ENCODE measurements at places on chromosomes 12 and 14.

GRCh38 chr12:11651381-11651780, 1.9 kb downstream of the ETV6 start:
- no peak for DNase-seq

DNA sequence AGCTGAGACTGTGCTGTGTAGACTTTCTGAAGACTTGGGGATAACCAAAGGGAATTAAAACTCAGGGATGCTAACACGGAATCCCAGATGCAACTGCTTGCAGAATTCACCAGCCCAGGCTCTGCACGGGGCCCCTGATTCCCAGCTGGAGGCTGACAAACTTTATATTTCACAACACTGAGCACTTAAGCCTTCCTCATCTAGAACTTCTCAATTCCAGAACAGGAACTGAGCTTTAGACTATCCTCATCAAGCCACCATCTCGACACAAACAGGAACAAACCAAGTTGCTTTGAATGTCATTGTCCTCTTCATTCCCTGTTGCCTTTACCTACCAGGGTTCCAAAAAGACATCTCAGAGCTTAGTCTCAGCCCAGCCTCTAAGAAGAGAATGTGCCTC, 22.2 kb downstream of the CCDC63 start:
- no peak for DNase-seq

GRCh38 chr12:57620936-57621496, 9.8 kb downstream of the ARHGEF25 start:
- DNase-seq, result no peak

DNA sequence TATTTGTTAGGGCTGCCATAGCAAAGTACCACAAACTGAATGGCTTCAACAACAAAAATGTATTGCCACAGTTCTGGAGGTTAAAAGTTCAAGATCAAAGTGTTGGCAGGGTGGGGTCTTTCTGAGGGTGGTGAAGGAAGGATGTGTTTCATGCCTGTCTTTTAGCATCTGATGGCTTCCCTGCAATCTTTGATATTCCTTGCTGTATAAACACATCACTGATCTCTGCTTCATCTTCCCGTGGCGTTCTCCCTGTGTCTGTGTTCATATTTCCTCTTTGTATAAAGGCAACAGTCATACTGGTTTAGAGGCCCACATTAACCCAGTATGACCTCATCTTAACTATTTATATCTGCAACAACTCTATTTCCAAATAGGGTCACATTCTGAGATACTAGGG, 167.5 kb downstream of the BTG1 start:
- no peak for DNase-seq

- no peak for DNase-seq
Observed at GRCh38 chr12:68939505-68939904, 6.5 kb upstream of the CPM start.

DNA sequence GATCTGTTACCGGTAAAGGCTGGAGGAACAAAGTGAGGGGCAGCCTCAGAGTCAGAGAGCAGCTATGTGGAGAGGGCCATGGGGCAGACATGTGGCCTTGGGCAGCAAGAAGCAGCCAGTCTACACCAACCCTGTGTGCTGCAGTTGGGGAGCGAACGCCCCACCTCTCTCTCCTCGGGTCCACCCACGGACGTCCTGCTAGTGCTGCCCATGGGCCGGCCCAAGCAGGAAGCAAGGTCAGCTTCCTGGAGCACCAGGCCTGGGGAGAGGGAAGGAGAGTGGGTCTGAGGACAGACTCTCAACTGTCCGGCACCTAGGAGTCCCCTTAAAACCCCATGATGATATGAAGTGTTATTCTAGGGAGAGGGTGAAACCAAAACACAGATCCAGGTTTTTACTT, 254.8 kb upstream of the FKBP4 start:
- DNase-seq, result no peak

- no peak for DNase-seq
Observed at GRCh38 chr14:87260460-87260859, 732.5 kb downstream of the GALC start.

DNA sequence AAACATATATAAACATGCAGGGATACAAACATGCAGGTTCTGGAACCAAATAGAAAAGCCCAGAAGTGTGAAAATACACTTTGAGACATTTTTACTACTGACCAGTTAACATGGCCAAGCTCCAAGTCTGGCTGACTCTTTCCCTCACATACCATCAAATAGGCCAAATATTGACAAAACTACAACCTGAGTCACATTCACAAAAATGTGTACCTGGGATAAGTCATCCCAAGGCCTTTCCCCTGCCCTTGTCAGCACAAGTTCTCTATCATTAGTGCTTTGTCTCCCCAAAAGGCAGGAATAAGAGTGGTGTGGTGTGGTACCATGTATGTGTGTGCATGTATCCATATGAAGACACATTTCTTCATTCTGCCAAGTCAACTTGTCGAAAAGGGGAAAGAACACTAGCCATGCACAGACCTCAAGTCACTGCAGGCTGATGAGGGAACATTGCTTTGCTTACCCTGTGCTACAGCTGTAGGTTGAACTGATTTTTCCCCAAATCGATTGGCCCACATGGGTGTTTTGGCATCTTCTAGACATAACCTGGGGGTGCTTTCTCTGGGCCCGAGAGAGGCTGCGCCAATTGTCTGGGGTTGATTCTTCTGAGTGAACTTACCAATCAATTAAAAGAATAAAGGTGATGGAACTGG, 14.9 kb downstream of the HOXC4 start:
- DNase-seq, result no peak

DNA sequence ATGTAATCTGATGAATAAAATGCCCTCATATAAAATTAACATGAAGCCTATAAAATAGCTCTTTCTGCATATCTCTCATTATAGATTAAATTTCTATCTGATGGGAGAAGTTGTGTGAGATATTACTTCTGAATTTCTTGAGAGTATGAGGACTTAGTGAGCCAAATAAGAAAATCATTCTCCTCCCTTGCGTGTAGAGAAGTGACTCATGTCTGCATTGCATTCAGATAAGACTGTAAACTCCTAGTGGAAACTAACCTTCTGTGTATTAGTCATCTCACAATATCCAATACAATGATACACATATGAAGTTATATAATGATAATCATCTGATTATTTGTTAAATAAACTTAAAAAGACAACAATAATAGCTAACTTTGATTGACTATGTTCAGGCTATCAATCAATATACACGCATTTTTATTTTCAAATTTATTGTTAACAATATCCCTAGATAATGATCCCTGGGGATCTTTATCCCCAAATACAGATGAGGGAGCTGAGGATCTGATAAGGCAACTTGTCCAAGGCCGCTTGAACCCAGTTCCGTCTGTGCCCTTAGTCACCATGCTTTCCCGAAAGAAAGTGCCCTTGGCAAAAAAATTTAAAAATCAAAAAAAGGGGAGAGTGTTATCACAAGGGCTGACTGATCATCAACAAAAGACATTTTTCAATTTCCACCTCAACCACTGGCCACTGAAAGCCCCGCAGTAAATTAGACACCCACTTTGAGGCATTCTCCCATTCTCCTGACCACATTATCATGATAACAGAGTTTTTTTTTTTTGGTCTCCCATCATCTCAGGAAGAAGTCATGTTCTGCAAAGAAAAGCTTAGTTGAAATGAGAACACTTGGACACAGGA, 189.2 kb upstream of the RASSF8 start:
- DNase-seq, result peak; percentile 84

DNA sequence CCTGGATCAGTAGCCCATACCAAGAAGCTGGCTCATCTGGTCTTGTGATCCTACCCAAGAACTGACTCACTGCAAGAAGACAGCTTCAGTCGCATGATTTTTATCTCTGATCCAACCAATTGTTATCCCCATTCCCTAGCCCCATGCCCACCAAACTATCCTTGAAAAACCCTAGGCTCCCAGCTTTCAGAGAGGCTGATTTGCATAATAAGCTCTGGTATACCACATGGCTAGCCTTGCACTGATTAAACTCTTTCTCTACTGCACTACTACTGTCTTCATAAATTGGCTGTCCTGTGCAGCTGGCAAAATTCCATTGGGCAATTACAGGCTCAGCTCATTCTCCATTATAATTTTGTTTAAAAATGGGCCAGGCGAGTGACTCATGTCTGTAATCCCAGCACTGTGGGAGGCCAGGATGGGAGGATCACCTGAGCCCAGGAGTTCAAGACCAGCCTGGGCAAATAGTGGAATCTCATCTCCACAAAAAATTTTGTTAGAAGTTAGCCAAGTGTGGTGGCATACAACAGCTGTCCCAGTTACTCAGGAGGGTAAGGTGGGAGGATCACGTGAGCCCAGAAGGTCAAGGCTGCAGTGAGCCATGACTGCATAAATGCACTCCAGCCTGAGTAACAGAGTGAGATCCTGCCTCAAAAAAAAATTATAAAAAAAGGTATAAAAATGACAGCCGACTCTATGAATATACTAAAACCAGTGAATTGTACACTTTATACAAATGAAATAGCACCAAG, 76.7 kb upstream of the EIF5 start:
- peak; percentile 44 for DNase-seq

- no peak for DNase-seq
Observed at GRCh38 chr12:117622741-117623140, 261.3 kb upstream of the NOS1 start.

DNA sequence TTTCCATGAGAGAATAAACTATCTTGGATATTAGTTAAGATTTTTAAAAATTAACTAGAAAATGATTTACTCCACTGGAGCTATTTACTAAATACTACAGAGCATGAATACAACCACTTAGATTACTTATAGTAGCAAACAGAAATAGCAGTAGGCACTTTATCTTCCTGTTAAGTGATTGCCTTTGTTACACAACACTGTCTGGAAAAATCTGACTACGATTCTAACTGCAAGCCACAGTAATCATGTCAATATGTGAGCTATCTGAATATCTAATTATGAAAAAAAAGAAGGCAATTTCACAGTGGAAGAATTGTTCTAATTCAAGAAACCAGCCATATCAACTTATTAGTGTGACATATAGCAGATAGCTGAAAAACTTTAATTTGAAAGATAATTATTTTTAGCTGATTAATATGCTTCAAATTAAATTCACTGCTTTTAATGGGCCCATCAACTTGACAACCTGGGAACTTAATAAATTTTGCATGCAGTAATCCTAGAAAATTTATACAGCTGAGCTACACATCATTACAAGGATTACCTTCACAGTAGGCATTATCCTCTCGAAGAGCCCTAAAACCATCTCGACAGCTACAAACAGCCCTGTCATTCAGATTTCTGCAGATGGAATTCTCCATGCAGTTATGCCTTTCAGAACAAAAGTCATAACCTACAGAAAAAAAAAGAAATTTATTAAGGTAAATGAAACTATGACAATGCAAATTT, 172.8 kb downstream of the NELL2 start:
- DNase-seq, result no peak

- DNase-seq, result no peak
Observed at GRCh38 chr14:32934073-32934880, 4.4 kb upstream of the NPAS3 start.

GRCh38 chr14:41488401-41488800, 118.3 kb upstream of the LRFN5 start:
- DNase-seq, result no peak

DNA sequence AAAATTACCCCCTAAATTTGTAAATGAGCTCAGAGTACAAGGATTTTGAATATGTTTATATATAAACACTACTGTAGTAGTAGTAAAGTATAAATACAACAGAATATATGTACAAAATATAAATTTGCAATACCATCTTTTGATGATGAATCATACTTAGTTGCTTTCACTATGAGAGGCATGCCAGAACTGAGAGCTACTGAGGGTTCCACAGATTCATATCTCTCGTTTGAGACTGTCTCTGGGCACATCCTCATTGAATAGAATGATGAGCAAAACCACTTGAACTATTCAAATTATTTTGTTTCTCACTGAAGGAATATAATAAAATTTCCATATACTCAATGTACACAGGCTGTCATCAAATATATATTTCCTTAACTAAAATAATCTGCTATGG, 417.6 kb downstream of the NAV3 start:
- DNase-seq, result no peak

DNA sequence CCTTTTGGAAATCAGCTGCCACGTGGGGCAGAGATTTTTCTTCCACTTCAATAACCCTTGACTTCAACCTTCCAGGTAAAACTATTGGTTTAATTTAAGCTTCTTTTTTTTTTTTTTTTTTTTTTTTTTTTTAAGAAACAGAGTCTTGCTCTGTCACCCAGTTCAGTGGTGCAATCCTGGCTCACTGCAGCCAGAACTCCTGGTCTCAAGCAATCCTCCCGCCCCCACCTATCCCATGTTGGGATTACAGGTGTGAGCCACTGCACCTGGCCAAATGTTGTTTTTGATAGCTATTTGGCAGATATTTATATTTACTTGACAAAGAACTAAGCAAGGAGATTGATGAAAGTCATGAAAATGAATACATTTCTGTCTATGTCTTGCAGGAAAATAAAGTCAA, 65.1 kb downstream of the SINHCAF start:
- DNase-seq, result no peak

GRCh38 chr14:85250414-85251189, 279.3 kb upstream of the FLRT2 start:
- no peak for DNase-seq

DNA sequence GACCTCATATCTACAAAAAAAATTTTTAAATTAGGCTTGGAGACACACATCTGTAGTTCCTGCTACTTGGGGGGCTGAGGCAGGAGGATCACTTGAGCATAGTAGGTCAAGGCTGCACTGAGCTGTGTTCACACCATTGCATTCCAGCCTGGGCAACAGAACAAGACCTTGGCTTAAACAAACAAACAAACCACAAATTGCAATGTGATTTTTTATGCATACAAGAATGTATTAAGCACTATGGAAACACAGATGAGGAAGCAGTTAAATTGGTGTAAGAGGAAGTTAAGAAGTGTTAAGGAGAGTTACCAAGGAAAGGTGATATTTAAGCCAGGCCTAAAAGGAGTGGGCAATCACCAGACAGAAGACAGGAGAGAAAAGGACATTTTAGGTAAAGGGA, 83.6 kb upstream of the HECTD1 start:
- DNase-seq, result no peak

- DNase-seq, result no peak
Observed at GRCh38 chr12:16606991-16607390, 1.0 kb upstream of the LMO3 start.

- peak; percentile 40 for DNase-seq
Observed at GRCh38 chr12:8780389-8780788, 42.0 kb upstream of the A2ML1 start.

DNA sequence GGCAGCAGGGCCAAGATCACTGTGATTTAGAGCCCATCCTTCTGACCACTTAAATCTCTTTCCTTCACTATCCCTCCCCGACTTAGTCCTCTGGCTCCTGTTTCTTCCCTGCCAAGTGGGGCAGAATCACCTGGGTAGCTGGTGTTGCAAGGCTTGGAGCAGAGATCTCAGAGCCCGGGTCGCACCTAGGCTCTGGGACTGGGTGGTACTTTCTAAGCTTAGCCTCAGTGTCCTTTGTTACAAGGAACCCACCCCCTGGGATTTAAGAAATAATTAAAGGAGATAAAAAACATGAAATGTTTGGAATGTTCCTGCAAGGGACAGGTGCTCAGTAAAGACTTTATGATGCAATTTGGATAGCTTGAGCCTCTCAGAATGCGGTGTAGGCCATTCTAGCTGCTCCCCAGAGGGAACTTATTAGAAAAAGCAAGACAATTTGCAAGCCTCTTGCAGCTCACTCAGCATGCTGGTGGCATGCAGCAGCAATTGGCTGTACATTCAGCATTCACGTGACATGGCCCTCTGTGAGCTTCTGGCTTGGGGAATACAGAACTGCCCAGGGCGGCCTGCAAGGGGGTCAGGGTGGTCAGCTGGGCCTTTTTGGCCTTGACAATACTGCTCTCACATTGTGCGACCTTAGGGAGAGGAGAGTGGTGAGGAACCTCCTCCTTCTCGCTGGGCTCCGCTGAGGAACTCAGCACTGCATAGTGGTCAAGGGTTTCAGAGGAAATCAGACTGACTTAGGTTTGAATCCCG, 16.8 kb downstream of the C14orf132 start:
- DNase-seq, result no peak

Measured in HFFc6 (cell line).